Spinal cord (tissue), 10 donors: ENCODE measurements at places on chromosomes 16 and 17. TPM values are rescaled to one million over a fixed set of nuclear protein-coding genes. Genes with fewer than 3 reads are reported as not detected.

Gene WSCD1
- 24.1 TPM for total RNA-seq

Gene ZNF18
- total RNA-seq: 16.2 TPM

Gene LUC7L
- total RNA-seq: 63.4 TPM

Gene ABCC6
- 0.69 TPM for total RNA-seq

Gene LPO
- 0.20 TPM for total RNA-seq

Gene FOXO3B
- total RNA-seq: 5.3 TPM

Gene ADAMTS18
- total RNA-seq: 6.7 TPM

Gene C1QL1
- 6.7 TPM for total RNA-seq

Gene PPL
- 2.7 TPM for total RNA-seq

Gene SDK2
- total RNA-seq: 12.6 TPM

Gene PRRT2
- 25.6 TPM for total RNA-seq

DNA sequence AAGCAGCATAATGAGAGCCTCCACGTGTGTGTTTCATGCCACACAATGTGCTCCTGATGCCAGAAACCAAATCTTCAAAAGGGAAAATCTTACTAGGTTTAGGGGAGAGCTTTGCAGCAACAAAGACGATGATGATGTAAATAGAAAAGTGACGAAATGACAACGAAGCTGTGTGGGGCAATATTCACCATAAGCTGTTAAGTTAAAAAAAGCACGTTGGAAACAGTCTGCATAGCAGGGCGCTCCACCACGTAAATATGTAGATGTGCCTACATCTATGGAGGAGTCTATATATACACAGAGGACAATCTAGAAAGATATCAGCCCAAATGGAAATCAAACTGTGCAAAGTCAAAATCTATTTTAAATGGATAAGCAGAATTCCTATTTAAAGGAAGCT lies 61.0 kb downstream of the RPH3AL start:
- no peak for DNase-seq

- DNase-seq: peak; percentile 30
Measured at GRCh38 chr17:40351359-40352236, 12.9 kb downstream of the GJD3 start.

DNA sequence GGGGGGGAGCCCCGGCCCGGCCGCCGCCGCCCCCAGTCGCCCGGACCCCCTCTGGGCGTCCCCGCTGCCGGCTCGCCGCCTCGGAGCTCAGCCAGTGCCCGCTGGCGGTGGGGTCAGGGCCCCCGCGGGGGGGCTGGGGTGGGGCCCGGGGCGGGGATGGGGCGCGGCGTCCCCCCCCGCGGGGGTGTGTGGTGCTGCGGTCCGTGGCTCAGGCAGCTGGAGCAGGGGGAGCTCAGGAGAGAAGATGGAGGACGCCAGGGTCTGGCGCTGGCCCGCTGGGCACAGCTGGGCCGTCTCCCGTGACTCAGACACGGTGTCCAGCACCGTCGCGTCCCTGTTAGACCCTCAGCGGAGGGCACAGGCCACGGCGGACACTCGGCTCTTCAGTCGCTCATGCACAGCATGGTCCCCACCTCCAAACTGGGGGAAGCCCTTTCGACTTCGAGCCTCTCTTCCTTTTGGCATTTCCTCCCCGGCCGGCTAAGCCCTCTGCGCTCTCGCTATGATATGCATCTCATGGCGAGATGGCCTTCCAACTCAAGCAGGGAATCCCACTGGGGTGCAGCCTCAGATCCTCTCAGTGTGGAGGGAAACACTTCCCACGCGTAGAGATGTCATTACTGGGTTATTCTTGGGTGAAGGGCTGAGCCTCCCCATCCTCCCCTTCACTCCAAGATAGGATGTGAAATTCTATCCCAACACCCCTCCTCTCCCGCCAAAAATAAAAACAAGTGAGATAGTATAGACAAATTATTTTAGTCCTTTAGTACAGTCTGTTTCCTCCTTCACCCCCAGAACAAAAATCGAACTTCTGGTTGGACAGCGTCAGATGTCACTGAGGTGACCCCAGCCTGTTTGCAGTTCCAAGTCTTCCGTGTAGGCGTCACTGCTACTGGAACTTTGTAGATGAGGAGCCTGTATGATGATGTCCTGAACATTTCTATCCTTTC lies 522 bp upstream of the VEZF1 start:
- DNase-seq: peak; percentile 36

DNA sequence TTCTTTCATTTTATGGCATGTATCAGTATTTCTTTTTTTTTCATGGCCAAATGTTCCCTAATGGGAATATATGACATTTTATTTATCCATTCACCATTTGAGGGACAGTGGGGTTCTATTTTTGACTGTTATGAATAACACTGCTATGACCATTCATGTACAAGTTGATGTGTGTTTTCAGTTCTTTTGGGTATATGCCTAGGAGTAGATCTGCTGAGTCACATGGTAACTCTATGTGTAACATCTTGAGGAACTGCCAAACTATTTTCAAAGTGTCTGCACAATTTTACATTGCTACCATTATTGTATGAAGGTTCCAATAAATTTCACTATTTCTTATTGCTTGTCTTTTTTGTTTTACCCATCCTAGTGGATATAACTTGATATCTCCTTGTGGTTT lies 223.0 kb downstream of the TANC2 start:
- no peak for DNase-seq

DNA sequence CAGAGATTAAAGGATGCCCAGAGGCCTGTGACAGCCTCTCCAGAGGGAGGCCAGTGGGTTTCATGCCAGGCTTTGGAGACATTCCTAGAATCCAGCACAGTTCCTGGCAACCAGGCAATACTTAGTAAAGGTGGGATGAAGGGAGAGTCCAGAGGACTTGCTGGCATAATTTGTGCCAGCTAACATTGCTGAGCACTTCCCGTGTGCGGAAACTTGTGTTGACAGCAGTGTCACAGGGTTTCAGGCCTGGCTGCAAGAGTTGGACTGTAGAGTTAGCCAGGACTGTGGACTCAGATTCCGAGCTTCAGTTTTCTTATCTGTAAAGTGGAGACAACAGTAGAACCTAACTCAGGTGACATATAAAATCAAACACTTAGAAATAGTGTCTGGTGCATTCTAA lies 141.7 kb downstream of the SALL1 start:
- DNase-seq: no peak

GRCh38 chr17:12369065-12369464 lies 296.6 kb upstream of the MYOCD start:
- DNase-seq: no peak

GRCh38 chr17:6660805-6661463 lies 9.4 kb downstream of the C17orf100 start:
- no peak for DNase-seq

DNA sequence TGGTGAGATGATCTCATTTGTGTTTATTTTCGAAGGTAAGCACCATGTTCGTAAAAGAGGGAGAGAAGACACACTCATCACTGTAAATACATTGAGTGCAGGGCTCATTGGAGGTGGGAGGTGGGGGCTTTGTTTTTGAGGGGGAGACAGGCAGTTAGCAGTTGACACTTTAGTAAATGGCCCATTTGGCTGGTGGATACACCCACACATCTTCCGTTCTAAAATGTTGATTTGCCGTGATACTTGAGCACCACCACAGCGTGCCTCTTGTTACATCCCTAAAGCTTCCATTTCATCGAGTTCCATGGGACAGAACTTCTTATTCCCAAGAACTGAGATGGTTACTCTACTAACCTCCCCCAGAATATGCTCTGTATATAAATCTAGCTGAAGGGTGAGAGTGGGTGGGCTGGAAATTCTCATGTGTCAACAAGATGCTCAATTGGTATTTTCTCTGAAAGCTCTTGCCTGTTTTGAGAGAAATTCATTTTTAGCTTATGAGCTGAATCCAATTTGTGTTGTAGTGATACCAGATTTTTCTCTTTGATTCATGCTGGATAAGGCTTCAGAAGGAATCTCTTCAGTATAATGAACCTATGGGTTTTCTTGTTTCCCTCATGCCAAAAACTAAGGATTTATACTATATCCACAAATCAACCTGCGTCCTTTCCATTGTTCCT lies 314.3 kb downstream of the RBFOX1 start:
- no peak for DNase-seq

GRCh38 chr16:68064791-68065365 lies 20.3 kb upstream of the NFATC3 start:
- peak; percentile 18 for DNase-seq

- no peak for DNase-seq
Measured at GRCh38 chr16:61471737-61472136, 564.5 kb downstream of the CDH8 start.

- DNase-seq: no peak
Measured at GRCh38 chr16:9079430-9079812, 12.0 kb upstream of the HAPSTR1 start.
